RPMI8226 (cell line): ENCODE measurements at places on chromosomes 12 and 14.

- no peak for DNase-seq
Observed at GRCh38 chr14:75254901-75255584, 23.6 kb upstream of the FOS start.

DNA sequence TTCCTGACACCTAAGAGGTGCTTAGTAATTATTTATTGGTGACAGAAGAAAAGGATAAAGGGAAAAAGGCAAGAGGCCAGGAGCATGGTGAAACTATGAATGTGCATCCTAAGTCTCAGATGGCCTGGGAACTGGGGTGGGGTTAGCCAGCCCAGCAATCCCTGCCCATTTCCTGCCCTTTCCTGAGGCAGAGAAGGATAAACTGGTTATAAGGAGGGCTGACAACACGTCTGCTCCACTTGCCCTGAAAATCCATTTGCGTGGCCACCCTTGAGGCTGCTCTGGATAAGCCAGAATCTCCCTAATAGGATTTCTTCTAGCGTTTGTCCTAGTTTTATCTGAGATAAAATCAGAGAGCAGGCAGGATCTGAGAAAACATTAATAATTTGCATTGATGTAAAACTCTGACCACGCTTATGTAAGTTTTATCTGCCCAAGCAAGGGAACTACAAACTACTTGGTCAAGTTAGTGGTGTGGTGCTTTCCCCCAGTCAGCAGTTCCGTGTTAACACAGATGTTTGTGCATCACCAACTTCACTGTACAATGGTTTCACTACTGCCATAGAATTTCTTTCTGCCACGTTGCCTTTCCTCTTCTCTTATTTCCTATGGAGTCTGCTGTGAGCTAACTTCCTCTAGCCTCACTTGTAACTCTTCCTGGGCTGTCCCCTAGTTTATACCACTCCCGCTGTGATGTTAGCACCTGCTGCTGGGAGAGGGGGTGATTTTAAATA, 392.7 kb downstream of the RPS29 start:
- DNase-seq, result peak; percentile 84

GRCh38 chr14:26849514-26849913, 251.7 kb upstream of the NOVA1 start:
- no peak for DNase-seq

DNA sequence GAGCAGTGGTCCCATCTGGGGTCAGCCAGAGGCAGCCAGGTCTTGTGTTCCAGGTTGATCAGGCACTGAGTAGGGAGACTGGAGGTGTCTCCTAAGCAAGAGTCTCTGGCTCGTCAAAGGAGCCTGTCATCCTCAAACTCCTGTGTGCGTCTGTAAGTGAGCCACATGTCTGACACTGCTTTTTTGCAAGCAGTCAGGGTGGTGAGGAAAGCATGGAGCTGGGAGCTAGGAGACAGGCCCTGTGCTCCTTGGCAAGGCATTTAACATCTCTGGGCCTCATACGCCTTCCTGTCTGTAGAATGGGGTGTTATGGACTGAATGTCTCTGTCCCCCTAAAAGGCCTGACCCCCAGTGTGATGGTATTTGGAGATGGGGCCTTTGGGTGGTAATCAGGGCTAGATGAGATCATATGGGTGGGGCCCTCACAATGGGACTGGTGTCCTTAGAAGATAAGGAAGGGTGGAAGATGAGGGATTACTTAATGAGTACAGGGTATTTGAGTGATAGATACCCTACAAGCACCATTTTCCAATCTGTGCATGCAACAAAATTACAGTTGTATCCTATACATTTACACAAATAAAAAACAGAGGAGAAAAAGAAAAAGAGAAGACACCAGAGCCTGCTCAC, 53.0 kb downstream of the ARL6IP4 start:
- DNase-seq, result no peak

- DNase-seq, result no peak
Observed at GRCh38 chr12:112944024-112944690, 5.9 kb downstream of the OAS3 start.

DNA sequence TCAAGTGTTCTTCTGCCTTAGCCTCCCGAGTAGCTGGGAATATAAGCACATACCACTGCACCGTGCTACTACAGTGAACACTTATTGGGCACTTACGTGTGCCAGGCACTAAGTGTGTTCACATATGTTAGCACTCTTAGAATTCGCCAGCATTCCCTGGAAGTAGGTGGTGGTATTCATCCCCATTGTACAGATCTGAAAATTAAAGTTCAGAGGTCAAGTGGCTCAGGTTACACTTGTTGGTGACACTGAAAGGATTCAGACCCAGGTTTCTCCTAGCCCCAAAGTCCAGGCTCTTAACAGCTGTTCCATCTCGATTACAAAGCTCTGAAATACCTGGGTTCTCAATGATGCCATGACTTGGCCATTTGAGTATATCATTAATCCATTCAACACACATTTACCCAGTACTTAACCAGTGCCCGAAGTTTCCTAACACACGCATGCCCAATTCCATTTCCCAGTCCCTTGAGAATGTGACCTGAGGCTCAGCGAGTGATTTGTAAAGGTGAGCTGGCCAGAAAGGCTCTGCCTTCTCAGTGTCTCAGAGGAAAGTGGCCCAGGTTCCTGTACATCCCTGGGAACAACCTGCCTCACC, 4.8 kb downstream of the MVK start:
- no peak for DNase-seq

DNA sequence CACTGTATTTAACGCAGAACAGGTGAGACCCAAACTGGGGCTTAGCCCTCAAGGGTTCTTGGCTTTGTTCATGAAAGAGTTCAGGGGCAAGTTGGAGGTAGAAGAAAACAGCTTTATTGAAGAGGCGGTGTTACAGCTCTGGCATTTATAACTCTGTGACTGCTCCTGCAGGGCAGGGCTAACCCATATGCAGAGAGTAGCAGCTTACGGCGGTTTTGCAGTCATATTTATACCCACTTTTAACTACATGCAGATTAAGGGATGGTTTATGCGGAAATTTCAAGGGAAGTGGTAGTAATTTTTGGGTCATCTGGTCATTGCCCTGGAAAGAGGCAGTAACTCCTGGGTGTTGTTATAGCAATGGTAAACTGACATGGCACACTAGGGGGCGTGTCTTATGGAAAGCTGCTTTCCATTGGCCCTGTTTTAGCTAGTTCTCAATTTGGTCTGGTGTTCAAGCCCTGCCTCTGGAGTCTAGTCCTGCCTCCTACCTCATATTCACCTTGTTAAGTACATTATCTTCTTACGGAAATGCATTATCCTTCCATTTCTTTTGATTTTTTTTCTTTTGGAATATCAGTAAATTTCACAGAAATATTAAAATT, 1.8 kb upstream of the IAPP start:
- DNase-seq, result no peak

- DNase-seq, result no peak
Observed at GRCh38 chr12:57254506-57255280, 3.7 kb upstream of the STAC3 start.

GRCh38 chr12:49340095-49340870, 3.3 kb upstream of the C1QL4 start:
- no peak for DNase-seq

GRCh38 chr14:102389246-102389645, 26.5 kb downstream of the TECPR2 start:
- no peak for DNase-seq

DNA sequence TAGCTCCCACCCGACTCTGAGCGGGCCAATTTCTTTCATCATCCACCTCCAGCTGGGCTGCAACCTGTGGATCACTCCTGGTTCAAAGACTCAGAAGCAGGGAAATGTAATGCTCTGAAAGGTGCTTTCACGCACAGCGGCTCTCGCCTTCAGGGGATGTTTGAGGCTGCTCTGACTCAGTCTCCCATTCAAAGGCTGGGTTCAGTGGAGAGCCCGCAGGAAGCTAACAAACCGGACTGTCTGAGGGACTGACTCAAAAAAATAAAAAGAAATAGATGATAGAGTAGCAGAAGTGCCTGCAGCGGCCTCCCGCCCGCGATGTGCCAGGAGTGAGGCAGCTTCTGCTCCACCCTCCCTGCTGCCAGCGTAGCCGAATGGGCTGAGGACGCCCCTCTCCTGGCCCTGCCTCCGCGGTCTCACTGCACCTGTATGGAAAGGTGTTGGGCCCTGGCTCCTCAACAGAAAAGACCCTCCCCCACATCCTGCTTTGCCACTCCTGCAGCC, 98.0 kb downstream of the GCH1 start:
- DNase-seq, result no peak

DNA sequence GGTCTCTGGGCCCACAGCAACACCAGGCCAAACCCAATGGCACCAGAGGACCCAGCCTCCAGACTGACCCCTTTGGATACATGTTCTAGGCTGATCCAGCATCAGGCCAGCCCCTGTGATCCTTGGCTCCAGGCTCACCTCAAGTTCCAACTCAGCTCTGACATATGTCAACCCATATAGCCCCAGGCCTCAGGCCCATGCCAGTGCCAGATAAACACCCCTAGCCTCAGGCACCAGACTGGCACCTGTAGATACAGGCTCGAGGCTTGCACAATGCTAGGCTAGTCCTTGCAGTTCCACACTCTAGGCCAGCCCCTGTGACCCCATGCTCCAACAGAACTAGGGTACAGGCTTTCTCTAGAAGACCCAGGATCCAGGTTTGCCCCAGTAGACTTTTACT, 287.5 kb downstream of the KCNC2 start:
- DNase-seq, result no peak

DNA sequence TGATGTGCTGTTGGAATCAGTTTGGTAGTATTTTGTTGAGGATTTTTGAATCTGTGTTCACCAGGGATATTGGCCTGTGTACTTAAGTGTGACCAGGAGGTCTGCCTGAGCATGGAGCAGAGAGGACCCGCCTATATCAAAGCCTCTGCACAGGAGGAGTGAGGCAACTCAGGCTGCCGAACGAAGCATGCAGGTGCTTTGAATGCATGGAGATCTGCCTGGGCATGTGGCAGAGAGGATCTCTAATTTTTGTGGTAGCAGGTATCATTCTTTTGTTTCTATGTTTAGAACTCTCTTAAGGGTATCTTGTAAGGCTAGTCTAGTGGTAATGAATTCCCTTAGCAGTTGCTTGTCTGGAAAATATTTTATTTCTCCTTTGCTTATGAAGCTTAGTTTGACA, 26.9 kb downstream of the RAB3IP start:
- no peak for DNase-seq

DNA sequence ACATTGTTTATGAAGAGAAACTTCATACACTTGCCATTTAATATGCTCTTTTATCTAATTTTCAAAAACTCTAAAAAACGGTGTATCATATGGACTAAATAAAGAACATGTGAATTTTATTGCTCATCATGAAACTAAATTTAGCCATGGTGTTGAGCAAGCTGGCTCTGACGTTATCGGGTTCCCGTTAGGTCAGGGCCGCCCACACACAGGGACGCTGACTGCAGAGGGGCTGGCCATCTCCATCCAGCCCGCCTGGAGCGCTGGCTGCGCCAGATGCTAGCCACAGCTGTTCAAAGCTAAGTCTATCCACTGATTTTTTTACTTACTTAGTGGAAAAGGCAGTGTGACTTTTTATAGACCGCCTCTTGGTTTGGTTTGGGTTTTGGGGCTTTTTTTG, 36.5 kb upstream of the DYNC1H1 start:
- DNase-seq, result no peak

- no peak for DNase-seq
Observed at GRCh38 chr12:57734591-57734990, 4.0 kb downstream of the AGAP2 start.

GRCh38 chr14:92581966-92582566, 68.5 kb downstream of the RIN3 start:
- no peak for DNase-seq

- DNase-seq, result no peak
Observed at GRCh38 chr14:95250140-95250769, 69.5 kb downstream of the CLMN start.

- no peak for DNase-seq
Observed at GRCh38 chr12:49916129-49916919, 12.6 kb upstream of the FAIM2 start.

DNA sequence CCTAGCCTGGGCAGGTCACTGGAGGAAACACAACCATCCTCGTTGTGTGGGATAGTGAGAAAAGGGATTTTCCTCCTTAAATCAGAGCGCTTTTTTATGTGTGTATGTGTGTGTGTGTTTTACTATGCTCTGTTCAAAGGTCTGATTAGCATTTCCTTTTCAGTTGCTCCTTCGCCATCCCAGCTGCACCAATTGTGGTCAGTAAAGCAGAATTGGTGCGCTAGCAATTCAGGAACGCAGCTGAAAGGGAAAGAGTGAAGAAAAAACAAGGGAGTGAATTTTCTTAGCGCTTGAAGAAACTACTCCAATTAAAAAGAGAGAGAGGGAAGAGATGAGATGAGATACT, 173.3 kb upstream of the PARP11 start:
- DNase-seq, result no peak

DNA sequence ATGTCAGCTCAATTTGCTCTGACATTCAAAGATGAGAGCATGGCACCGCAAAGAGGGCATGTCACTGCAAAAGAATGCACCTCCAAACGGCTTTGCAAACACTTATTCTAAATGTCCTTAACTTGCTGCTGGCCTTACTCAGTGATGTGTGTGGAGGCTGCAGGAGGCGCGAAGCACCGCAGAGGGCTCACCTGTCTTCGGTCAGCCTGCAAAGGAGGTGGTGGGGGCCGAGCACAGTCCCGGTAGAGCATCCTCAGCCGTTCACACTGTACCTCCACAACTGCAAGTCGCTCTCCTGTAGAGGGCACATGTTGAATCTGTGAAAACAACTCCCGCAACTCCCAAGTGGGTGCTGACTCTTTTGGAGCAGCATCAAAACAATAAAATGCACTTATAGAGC, 93.8 kb downstream of the TRAFD1 start:
- DNase-seq, result no peak

DNA sequence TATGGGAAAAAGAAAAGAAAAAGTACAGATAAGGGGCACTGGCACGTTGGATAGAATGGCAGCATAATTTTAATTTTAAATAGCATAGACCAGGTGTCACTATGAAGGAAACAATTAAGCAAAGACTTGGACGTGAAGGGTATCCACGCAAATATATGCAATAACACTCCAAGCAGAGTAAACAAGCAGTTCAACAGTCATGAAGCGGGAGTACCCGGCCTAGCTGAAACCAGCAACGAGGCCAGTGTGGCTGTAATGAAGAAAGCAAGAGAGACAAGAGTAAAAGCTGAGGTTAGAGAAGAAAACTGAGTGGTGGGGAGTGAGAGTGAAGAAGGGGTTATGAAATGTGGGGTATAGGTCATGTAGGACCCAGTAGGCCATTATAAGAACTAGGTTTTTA, 85.4 kb downstream of the BCL2L14 start:
- DNase-seq, result no peak

- no peak for DNase-seq
Observed at GRCh38 chr12:102182635-102183034, 15.0 kb downstream of the PMCH start.
